ENCODE measurements at places on chromosomes 2 and 18. TPM values are rescaled to one million over a fixed set of nuclear protein-coding genes. Genes with fewer than 3 reads are reported as not detected.

The DPYSL5 gene
- total RNA-seq = not detected

The MAPRE2 gene
- total RNA-seq = 70.7 TPM

The CPO gene
- not detected for total RNA-seq

The EGR4 gene
- total RNA-seq = 0.11 TPM

The GRB14 gene
- not detected for total RNA-seq

The TACR1 gene
- not detected for total RNA-seq

The TEX44 gene
- not detected for total RNA-seq

The PECR gene
- 22.5 TPM for total RNA-seq

All from activated CD8-positive, alpha-beta T cell treated with anti-CD3 and anti-CD28 coated beads for 36 hours (primary cell).